HL-60 (cell line): ENCODE measurements at places on chromosomes 2 and 18.

DNA sequence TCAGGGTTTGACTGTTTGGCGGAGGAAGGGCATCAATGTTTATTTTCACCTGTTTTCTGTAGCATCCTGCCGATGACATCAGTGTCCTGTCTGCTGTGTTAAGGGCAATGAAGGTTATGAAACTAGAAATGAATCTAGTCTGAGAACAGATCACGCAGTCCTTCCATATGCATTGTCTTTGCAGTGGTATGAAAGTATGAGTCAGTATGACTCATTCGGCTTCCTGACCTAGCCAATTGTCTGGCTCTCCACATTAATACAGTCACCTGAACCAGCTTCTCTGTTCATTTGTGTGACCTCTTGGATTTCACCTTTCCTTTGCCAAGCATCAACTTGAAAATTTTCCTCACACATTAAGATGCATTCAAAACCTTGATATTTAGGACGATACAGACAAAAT, 353.8 kb downstream of the RND3 start:
- DNase-seq: peak; percentile 1

- DNase-seq: no peak
Observed at GRCh38 chr2:236121546-236121945, 46.6 kb downstream of the GBX2 start.

- no peak for DNase-seq
Observed at GRCh38 chr2:214547931-214548330, 137.1 kb downstream of the VWC2L start.

GRCh38 chr2:98869272-98869641, 66.8 kb downstream of the CRACDL start:
- DNase-seq: no peak

GRCh38 chr2:65320042-65320725, 92.6 kb downstream of the ACTR2 start:
- no peak for DNase-seq

DNA sequence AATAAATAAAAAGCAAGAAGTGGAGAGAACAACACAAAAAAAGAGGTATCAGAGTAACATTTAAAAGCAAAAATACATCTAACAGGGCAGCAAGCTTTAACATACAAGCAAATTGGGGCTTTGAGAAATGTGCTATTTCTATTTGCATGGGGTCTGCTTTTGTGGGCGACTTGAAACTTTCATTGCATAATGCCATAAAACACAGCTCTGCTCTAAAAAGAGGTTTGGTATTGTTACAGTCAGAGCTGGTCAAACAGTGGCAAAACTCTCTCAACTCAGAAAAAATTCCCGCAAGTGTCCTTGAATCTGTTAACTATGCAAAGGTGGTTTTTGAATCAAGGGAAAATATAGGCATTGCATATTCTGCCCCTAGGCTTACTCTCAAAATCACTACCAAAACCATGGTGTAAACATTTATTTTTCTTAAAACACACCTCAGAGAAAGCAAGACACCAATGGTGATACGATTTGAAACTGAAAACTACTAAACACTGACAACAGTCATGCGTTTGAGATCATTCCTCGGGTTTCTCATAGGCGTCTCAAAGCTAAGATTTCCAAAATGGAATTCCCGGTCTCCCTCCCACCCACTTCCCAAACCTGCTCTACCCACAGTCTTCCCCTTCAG, 45.5 kb downstream of the RNF152 start:
- DNase-seq: no peak

- no peak for DNase-seq
Observed at GRCh38 chr18:28109781-28110560, 67.0 kb downstream of the CDH2 start.

DNA sequence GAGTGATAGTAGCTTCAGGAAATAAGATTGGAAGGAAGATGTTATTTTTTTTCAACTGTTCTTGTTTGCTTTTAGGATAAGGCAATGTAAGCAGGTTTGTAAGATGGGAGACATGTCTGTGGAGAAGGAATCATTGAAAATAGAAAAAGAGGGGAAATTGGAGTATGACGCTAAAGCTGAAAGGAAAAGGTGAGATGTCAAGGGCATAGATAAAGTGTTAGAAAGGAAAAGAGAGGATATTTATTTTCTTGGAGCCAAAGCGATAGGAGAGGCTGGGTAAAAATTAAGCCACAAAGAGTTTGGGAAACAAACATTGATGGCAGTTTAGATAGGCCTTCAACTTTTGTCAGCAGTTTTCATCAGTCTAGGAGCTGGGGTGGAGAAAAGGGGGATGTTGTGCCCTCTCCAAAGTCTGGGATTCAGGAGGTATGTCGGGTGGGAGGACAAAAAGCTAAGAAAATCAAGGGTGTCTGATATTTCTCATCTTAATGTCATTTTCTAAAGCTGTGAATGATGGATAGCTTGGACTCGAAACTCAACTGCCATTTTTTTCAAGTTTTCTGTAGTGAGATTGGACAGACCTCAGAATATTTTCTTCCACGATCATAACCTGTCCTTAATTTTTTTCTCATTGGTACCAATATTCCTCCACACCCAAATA, 63.3 kb downstream of the MAPRE2 start:
- no peak for DNase-seq

GRCh38 chr2:904246-905024, 46.2 kb upstream of the SNTG2 start:
- DNase-seq: no peak

- DNase-seq: no peak
Observed at GRCh38 chr2:114368705-114369104, 73.7 kb upstream of the DPP10 start.

DNA sequence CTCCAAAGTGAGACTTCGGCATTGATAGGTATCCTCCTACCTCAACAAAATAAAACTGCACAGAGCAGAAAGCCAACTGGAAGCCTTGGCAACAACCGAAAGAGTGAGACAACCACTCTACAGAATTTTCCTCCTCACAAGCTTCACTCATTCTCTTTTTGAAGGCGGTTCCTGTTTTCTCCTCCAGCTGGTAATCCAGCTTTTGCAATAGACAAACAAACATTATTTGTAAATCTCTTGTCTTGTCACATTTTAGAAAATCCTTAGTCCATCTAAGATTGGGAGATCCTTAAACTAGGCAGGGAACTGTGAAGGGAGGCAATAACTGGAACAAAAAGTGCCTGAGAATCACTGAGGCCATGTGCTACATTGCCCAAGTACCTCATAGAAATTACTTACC, 332.4 kb downstream of the BCL11A start:
- DNase-seq: no peak

- DNase-seq: no peak
Observed at GRCh38 chr2:215731108-215731658, 282.2 kb downstream of the MREG start.

DNA sequence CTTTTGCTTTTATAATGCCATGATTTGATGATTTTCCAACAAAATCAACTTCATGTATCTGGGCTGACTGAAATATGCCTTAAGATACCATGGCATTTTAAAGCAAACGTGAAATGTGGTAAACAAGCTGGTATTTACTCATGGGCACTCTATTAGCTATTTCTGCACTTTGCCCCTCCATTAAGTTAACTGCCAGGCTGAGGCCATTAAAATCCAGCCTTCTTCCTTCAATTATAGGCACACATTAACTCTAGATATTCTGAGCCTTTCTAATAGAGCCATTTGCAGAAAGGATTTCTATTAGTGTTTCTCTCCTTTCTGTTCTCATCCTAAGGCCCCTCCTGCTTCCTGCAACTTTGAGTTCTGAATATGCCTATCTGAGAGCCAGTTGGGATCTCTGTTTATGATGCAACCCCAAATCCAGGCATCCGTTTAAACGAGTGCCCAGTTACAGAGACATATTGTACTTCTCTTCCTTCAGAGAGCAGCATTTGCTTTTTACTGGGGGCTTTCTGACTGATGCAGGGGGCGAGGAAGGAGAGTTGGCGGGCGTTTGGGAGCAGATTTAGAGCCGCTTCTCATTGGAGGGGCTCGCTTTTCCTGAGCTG, 1.6 kb upstream of the KCNJ3 start:
- DNase-seq: no peak

DNA sequence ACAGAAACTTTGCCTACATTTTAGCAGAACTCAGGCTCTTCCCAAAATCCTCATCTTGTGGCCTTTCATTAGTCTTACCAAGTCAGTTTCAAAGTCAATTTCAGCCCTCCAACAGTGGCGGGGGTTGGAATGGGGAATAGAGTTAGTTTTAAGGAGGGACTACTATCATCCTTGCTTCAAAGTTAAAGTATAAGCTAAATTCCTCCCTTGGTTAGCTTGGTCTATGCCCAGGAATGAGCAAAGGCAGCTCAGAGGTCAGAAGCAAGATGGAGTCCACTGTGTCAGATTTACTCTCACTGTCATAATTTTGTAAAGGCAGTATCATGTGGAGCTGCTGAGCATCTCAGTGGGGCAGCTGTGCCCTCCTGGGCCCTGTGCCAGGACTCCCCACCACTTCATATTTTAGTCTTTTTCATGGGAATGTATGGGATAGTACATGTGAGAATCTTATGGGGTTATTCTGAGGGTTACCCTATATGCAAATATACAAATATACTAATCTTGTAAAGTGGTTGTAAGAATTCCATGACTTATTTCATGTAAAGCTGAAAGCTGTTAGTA, 145.2 kb upstream of the MMADHC start:
- DNase-seq: no peak

DNA sequence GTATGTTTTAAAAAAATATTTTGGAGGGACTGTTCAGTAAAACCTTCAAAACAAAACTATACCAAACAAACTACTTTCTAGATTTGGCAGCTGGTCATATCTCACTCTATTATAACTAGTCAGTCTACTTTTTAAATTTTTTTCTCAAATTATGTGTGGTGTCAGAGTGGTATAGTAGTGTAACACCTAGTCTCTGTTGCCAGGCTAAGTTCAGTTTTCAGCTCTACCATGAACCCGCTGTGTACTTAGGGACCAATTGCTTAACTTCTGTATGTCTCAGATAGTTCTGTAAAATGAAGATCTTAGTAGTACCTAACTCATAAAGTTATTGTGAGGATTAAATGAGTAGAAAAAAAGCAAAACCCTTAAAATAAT, 54.3 kb downstream of the GPD2 start:
- DNase-seq: no peak
